ENCODE measurements at places on chromosomes 12 and 14. TPM values are rescaled to one million over a fixed set of nuclear protein-coding genes. Genes with fewer than 3 reads are reported as not detected.

The DIO2 gene
- 10.8 TPM for total RNA-seq

The SOAT2 gene
- not detected for total RNA-seq

The KCNJ8 gene
- 7.2 TPM for total RNA-seq

The ST8SIA1 gene
- total RNA-seq = 33.4 TPM

The PLEKHG3 gene
- 9.9 TPM for total RNA-seq

The KIF5A gene
- 114 TPM for total RNA-seq

The ATL1 gene
- 128 TPM for total RNA-seq

The RTRAF gene
- 44.8 TPM for total RNA-seq

The PZP gene
- 0.23 TPM for total RNA-seq

The NFE2 gene
- total RNA-seq = 1.8 TPM

The EIF2S3B gene
- total RNA-seq = 0.92 TPM

The GALNT8 gene
- 48.0 TPM for total RNA-seq

The CSAD gene
- total RNA-seq = 16.6 TPM

The COL2A1 gene
- 2.5 TPM for total RNA-seq

The HNF1A gene
- total RNA-seq = not detected

The RFLNA gene
- total RNA-seq = 8.8 TPM

The C14orf93 gene
- total RNA-seq = 3.5 TPM

The TAS2R10 gene
- total RNA-seq = 3.7 TPM

The C14orf39 gene
- total RNA-seq = 0.92 TPM

All from diencephalon (tissue), 1 donor.